Aorta (tissue), 5 donors: ENCODE measurements at places on chromosomes 12 and 14. TPM values are rescaled to one million over a fixed set of nuclear protein-coding genes. Genes with fewer than 3 reads are reported as not detected.

The LRRC10 gene
- total RNA-seq, result not detected

The COCH gene
- total RNA-seq, result 1.4 TPM

The GLS2 gene
- 1.5 TPM for total RNA-seq

- no peak for DNase-seq
Observed at GRCh38 chr12:26338586-26339572, 143.5 kb downstream of the SSPN start.

GRCh38 chr12:42504049-42504448 lies 85.5 kb downstream of the PRICKLE1 start:
- no peak for DNase-seq

DNA sequence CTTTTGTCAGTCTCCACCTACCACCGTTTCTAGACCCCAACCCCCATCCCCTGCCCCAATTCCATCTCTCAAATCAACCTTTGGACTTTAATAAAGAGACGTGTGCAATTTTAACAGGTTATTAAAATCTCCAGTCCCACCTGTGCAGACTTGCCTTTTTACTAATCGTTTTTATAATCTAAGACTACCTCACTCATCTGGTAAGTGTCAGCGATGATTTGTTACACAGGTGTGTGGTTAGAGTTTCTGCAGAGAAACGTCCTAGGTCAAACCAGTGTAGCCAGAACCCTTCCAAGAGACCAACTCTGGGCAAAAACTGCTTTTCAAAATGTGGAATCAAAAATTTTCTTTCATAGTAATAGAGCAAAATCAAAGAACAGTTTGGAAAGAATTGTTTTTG lies 60.4 kb upstream of the PELI2 start:
- DNase-seq, result no peak

DNA sequence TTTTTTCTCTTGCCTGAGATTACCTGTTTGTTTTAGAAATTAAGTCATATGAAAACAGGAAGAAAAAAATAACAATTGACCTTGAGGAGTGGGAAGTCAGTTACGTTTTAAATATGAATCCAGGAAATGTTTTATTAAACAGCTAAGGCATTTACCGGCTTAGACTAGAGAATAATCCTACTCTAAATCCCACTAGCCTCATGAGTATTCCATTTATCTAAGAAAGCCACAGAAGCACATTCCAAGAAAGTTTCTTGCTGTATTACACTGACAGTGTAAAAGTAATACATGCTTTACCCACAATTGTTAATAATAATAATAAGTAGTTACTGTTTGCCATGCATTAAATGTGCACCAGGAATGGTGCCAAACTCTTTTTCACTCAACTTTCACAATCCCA lies 90.9 kb downstream of the BMP4 start:
- DNase-seq, result no peak

DNA sequence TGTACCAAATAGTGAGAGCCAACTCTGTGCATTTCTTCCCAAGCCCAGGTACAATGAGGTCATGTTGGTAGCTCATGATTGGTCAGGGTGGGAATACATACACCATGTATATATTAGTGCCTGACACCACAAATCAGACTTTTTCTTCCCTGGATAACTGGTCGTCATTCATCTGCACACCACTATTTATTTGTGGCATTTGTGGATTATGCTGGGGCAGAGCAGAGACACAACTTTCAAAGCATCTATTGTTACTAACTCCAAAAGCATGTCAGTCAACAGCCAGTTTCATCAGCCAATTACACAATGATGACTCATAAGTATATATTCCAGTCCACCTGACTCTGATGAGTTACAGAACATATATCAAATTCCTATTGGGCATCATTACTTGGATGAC lies 181.7 kb downstream of the ADAMTS20 start:
- no peak for DNase-seq

- no peak for DNase-seq
Observed at GRCh38 chr12:71441836-71442566, 2.4 kb downstream of the LGR5 start.

- DNase-seq, result no peak
Observed at GRCh38 chr14:103731916-103732867, 16.6 kb downstream of the ZFYVE21 start.

DNA sequence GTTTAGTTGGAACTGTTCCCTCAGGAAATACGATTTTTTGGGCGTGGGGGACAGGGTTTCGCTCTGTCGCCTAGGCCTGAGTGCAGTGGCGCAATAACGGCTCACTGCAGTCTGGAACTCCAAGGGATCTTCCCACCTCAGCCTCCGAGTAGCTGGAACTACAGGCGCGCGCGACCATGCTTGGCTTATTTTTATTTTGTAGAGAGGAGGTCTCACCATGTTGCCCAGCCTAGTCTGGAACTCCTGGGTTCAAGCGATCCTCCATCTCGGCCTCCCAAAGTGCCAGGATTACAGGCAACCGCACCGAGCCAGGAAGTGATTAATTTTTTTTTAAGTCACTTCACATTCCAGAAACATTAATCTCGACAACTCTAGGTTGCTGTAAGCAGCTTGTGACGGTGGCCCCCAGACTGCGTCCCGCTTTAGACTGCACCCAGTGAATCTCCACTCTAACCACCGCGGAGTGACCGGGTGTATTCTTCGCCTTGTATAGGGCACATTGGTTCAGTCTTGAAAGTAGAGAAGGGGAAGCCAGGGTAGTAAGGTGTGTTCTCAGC lies 830 bp upstream of the MIS18BP1 start:
- peak; percentile 81 for DNase-seq

- no peak for DNase-seq
Observed at GRCh38 chr14:24309538-24310264, at the start of gene LTB4R2. Gene LTB4R2 (plus strand): TSS chr14:24310140. CDS start chr14:24310665, 525 bp downstream.

- DNase-seq, result no peak
Observed at GRCh38 chr14:42617005-42617404, 1010.3 kb downstream of the LRFN5 start.

DNA sequence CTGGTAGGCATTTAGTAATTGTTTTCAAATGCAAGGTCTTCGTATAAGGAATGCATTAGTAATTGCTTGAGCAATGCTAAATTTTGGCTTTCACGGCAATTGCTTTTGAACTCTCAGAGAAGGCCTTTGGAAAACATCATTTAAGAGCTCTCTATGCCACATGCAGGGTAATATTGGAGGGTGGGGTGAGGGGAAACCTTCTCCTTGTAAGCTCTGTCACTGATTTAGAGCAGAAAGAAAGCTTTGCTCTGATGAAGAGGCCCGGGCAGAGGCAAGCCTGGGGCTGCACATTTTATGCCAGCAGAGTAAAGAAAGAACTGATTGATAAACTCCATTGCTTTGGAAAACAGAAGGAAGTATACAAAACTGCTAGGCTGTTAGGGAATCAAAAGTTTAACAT lies 70.9 kb downstream of the TRIM9 start:
- DNase-seq, result no peak

- DNase-seq, result no peak
Observed at GRCh38 chr12:95216711-95217376, 423 bp downstream of the FGD6 start.

- no peak for DNase-seq
Observed at GRCh38 chr12:112887550-112887949, 19.2 kb upstream of the OAS1 start.

GRCh38 chr14:92397150-92397952 lies 74.4 kb downstream of the SLC24A4 start:
- no peak for DNase-seq

GRCh38 chr14:68550338-68550715 lies 242.5 kb downstream of the ZFP36L1 start:
- DNase-seq, result no peak

GRCh38 chr14:66426451-66426850 lies 59.7 kb upstream of the CCDC196 start:
- DNase-seq, result no peak
